Head of caudate nucleus (tissue), 42 donors: ENCODE measurements at places on chromosomes 13 and 19.

DNA sequence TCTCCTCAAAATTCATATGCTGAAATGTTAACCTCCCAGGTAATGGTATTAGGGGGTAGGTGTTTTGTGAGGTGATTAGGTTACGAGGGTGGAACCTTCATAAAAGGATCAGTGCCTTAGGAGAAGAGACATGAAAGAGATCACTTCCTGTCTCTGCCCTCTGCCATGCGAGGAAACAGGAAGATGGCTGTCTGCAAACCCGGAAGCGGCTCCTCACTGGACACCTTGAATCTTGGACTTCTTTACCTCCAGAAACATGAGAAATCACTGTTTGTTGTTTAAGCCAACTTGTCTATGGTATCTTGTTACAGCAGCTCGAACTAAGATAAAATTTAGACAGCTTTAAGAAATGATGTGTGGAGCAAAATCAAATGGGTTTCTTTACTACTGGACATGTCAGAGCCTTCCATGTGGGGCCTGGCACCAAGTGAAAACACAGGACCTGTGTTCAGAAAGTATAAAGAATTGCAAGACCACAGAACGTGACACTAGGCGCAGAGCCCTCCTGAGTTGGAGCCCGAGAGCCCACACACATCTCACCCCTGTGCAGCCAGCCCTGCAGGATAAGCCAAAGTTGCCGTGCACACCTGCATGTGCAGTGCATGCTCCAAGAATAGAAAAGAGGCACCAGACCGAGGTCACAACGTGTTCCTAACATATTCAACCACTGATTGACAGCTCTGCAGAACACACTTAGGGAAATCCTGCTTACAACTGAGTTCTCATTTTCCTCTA is 112.5 kb upstream of the UQCRFS1 start:
- no peak for DNase-seq

- no peak for DNase-seq
These were observed 171.1 kb downstream of the STK24 start for GRCh38 chr13:98405690-98406344.

GRCh38 chr19:41323430-41324125 is 13.6 kb downstream of the CCDC97 start:
- DNase-seq = no peak

- no peak for DNase-seq
These were observed 54.3 kb downstream of the CDK8 start for GRCh38 chr13:26308250-26308649.

- DNase-seq = no peak
These were observed 531.7 kb downstream of the SLITRK1 start for GRCh38 chr13:83350569-83350968.

DNA sequence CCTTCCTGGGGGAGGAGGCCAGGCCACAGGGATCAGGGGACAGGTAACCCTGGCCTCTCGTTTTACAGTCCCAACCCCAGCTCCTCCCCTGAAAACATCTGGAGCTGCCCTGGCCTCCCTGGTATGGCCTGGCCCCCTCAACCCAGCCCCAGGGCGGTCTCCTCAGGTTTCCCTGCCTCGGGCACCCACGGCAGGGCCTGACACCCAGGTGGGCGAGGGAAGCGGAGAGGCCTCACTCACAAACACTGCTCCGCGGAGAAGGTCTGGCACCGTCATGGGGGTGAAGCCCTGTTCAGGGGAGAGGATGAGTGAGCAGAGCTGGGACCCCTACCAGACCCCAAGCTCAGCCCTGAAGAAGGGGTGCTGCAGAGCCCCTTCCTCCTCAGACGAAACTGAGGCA is 6.5 kb upstream of the CCER2 start:
- DNase-seq = no peak

DNA sequence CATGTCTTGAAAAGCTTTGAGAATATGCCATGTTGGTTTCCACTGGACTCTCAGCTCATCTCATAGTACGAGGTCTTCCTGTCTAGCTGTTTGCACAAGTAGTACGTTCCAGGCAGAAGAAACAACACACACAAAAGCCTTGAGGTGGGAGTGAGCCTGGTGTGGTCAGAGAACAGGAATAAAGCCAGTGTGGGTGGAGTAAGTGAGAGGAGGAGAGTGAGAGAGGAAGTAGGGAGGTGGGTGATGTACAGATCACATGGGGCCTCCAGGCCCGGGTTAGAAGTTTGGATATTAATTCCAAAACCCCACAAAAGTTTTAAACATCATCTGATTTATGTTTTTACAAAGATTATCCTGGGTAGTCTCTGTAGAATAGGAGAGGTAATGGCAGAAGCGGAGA is 230.6 kb downstream of the MTUS2 start:
- no peak for DNase-seq

GRCh38 chr19:6204212-6204611 is 68.7 kb downstream of the ACSBG2 start:
- no peak for DNase-seq

- DNase-seq = no peak
These were observed at the start of gene MYBPC2 for GRCh38 chr19:50432221-50433028. TSS of gene MYBPC2 (plus strand) at chr19:50432892. CDS start at chr19:50432954, 62 bp downstream.

DNA sequence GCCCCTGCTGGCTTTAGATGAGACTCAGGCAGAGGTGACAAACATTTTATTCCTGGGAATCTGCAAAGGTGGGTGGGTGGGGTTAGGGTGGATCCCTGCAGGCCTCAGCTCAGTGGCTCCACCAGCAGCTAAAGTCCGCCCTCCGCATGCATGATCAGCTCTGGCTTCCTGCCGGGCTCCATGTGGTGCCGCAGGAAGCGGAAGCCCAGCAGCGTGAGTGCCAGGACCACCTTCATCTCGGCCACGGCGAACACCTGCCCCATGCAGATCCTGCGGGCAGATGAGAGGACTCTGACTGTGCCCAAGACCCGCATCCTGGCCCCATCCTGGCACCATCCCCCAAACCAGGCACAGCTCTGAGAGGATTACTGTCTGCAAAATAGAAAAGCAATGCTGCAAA is 26.3 kb downstream of the CYP4F2 start:
- DNase-seq = no peak

- no peak for DNase-seq
These were observed 167.2 kb upstream of the KLF12 start for GRCh38 chr13:74301258-74301935.

DNA sequence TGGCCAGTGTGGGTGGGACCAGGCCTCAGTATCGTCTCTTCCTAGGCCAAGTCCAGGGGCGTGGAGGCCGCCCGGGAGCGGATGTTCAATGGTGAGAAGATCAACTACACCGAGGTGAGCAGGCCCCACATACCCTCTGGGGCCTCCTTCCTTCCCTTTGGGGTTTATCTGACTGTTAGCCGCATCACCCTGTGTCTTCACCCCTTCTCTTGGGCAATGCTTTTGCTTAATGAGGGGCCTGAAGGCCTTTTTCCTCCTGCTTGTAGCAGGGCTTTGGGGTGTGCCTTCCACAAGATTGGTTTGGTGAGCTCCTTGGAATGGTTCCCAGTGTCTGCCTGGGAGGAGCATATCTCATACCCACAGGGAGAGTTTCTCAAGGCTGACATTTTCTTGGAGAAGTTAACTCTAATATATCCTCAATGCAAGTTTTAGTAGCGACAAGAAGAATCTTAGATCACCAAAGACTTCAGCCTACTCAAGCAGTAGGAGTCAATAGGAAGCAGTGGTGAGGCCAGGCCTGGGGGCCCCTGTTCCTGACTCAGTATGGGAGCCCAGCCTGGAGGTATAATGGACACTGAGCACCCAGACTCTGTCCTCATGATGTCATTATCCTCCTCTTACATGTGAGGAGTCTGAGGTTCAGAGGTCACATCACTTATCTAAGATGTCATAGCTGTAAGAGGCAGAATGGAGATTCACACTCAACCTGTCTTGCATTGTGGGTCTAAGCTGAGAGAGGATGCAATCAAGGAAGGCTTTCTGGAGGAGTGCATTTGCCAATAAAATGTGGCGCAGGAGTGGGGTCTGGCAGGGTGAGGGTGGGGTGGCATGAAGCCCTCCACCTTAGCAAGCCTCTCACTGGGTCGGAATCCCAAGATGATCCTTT is 2.0 kb downstream of the GPI start:
- no peak for DNase-seq

- DNase-seq = no peak
These were observed 1.9 kb downstream of the MKNK2 start for GRCh38 chr19:2048959-2049740.

DNA sequence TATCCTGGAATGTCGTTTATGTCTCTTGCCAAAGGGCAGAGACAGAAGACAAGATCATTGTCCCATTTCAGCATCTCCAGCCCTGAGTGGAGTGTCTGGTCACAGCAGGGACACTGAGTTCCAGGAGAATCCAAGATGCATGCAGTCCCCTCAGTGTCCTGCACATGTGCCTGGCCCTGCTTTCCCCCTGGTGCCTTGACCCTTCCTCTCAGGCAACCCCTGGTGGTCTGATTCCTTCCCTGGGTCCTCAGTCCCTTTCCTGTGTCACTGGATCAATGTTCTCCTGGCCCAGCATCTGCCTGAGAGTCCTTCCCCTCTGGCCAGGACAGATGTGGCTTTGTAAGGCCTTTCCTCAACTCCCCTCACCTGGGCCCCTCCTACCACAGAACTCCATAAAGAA is 9.0 kb downstream of the CEACAM21 start:
- DNase-seq = no peak

- DNase-seq = peak; percentile 20
These were observed 1.6 kb upstream of the RGL3 start for GRCh38 chr19:11420429-11421370.

- no peak for DNase-seq
These were observed 42.3 kb upstream of the ZNF726 start for GRCh38 chr19:23872282-23872919.

DNA sequence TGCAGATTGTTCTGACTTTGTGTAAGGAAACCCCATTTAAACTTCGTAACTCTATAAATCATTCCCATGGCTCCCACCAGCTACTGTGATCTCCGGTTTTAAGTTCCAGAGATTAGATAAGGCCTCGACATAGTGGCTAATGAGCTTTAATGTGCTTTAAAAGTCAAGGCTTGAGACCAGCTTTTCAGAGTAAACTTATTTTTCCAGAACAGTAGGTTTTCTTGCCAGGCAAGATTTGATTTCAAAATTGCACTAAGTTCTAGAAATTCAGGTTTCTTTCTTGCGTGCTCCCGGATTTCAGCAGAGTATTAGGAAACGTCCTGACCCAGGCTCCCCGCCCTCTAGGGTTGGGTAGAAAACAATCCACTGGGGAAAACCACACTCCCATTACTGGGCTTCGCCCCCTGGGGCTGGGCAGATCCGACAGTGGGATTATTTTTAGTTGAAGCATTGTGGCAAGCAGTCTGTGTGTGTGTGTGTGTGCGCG is 43.3 kb downstream of the CRYL1 start:
- no peak for DNase-seq

DNA sequence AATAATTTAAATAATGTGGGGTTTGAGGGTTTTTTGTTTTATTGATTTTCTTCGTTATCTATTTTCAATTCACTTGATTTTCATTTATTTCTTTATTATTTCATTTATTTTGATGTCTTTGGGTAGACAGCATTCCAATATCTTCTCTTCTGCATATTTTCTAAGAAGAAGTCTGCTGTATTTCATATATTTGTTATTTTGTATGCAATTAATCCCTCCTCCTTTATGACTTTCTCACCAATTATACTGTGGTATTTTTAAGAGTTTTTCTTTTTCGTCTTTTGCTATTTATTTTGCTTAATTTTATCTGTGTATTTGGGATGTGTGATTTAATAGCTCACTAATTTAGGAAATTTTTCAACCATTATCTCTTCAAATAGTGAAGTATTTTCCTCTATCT is 1444.4 kb upstream of the MIR17HG start:
- no peak for DNase-seq

DNA sequence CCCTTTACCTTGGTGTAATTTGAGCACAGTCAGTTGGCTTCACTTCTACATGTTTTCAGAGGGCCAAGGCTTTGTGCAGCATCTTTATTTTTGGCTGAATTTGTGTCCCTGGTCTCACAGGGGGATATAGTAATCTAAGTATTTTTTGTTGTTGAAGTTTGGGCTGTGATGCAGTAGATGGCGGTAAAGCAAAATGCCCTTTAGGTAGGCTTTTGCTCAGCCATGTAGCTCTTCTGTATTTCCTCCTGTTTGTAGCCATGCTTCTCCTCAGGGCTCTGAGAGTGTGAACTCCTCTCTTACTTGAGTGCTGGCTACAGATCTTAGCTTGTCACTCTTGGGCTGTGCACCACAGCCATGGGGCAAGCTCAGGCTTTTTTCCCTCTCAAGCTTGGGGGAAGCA is 328.6 kb downstream of the SLITRK5 start:
- no peak for DNase-seq

DNA sequence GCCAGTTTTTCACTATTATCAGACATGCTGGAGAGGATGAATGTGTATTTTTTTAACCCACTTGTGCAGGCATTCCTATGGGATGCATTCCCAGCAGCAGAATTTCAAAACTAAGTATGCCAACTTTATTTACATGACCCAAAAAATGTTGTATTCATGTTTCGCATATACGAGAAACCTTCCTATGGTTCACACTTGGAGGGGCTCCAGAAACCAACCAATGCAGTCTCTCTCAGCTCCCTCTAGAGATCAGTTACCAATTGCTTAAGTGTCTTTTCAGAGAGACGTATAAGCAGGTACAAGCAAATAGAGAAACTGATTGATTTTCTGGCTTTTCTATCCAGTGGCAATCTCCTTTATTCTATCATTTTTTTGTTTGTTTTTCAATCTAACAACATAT is 5.5 kb upstream of the PTOV1 start:
- DNase-seq = no peak

GRCh38 chr13:58855283-58855682 is 1223.7 kb downstream of the PCDH17 start:
- DNase-seq = no peak

DNA sequence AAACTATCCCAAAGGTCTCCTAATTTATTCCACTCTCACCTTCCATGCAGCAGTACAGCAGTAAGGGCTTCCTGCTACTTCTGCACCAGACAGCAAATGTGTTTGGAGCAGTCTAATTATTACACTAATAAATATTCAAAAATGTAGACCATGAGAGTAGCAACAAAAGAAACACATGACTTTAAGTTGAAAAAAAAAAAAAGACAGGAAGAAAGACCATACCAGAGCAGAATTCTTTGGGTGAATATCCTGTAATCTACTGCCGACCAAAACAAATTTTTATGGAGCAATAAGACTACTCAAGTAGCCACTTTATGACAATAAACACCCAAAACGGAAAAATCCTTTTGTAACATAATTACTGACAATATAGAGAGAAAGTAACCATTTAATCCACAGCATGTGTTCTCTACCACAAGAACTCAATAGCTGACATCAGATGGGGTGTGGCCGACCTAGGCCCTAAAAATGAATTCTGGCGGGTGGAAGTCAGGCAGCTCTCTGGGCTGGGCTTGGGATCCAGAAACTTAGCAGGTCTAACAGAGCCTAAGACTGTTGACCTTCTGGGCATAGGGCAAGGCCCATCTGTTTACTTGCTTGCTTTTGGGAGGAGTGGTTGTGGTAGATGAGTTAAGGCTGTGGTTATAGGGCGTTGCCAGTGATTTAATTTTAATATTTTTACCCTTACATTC is 4.6 kb downstream of the KLF12 start:
- no peak for DNase-seq

GRCh38 chr19:47445937-47446402 is 25.7 kb downstream of the SLC8A2 start:
- DNase-seq = peak; percentile 37

GRCh38 chr19:6292006-6292405 is 12.2 kb upstream of the MLLT1 start:
- no peak for DNase-seq

GRCh38 chr19:36113894-36114720 is 568 bp downstream of the POLR2I start:
- peak; percentile 56 for DNase-seq

GRCh38 chr13:20127562-20128458 is 33.0 kb downstream of the GJA3 start:
- peak; percentile 81 for DNase-seq
